Osteoblast (primary cell): ENCODE measurements at places on chromosomes 6 and 20.

- DNase-seq, result no peak
Measured at GRCh38 chr6:26533532-26533931, 4.6 kb upstream of the HMGN4 start.

- DNase-seq, result no peak
Measured at GRCh38 chr20:39503902-39504709, 542.0 kb downstream of the DHX35 start.

DNA sequence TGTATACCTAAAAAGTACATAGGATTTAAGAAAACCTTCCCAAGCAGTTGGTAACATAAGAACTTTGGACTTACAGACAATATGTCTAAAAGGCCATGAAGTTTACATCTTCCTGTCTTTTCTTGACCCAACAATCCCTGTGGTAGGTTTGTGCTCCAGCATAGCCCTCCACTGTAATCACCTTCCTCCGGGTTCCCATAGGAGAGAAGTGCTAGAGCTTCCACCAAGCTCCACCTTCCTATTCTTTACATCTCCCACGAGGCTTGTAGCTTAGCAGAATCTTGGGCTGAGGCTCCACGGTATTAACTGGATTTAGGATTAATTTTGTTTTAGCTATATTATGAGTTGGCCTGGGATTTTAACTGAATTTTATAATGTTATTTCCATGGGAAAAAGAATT, 23.3 kb downstream of the ADGRG6 start:
- no peak for DNase-seq

DNA sequence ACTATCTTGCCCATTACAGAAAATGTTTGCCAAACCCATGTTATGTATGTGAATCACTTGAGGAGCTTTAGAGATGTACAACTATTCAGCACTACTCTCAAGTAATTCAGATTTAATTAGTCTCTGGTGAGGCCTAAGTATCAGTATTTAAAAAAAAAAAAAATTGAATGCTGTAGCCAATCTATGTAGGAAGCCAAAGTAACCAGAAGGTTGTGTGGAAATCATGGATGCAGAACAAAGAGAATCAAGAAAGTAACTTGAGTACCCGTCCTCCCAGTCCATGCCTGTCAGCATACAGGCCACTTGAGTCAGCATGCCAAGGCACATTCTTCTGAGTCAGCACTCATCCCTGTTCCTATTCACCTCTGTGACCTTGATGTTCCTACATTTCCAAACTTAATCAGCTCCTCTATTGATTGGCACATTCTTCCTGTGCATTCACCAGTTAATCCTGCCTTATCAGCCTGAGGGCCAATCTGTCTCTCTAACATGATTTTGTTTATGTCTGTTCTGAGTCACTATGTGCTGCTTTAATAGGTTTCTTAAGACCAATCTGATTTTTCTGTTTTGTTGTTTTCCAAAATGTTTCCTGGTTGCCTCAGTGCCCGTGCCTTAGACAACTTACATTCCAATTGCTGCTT, 165.6 kb downstream of the KCNQ5 start:
- peak; percentile 64 for DNase-seq

GRCh38 chr6:24026050-24026449, 100.0 kb upstream of the NRSN1 start:
- DNase-seq, result no peak

GRCh38 chr20:51749674-51750036, 18.5 kb downstream of the ATP9A start:
- DNase-seq, result peak; percentile 73

- no peak for DNase-seq
Measured at GRCh38 chr20:35490736-35491181, 35.4 kb downstream of the CEP250 start.

DNA sequence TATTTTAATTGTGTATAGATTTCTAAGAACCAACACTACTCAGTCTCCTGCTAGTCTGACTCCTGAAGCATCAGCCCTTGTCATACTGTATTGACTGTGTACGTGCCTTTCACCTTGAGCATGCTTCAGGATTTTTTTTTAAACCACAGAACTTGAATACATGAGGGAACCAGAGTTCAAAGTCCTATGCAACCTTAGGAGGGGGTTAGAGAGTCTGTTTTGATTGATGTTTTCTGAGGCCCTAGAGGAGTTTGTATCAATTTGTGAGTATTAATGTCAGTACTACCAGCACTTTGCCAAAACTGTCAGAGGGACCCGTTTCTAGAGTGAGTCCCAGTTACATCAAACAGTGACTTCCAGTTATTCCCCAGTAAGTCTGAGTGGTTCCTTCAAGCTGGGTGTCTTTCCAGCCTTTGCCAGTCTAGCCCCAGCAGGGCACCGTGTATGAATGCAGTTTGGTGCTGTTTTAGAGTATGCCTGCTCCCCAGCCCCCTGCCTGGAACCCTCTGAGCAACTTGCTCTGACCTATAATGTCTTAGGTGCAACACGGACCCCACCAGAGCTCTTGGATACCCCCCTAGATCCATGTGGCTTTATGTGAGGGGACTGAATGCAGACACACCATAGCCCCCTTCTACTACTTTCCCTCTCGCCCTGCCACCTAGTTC, 8.5 kb downstream of the TP53INP2 start:
- DNase-seq, result no peak

DNA sequence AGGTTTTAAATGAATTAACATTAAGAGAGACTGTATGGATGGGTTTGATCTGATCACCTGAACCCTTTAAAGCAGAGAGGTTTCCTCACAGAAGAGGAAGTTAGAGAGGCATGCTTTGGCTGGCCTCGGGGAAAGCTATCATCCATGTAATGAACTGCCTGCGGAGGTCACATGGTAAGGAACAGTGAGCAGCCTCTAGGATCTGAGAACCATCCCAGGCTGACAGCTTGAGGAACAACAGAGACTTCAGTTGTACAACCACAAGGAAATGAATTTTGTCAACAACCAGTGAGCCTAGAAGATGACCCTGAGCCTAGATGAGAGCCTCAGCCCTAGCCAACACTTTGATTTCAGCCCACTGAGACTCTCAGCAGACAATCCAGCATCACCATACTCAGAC, 2.9 kb upstream of the COL21A1 start:
- no peak for DNase-seq

- DNase-seq, result no peak
Measured at GRCh38 chr6:68196645-68197044, 438.4 kb upstream of the ADGRB3 start.

DNA sequence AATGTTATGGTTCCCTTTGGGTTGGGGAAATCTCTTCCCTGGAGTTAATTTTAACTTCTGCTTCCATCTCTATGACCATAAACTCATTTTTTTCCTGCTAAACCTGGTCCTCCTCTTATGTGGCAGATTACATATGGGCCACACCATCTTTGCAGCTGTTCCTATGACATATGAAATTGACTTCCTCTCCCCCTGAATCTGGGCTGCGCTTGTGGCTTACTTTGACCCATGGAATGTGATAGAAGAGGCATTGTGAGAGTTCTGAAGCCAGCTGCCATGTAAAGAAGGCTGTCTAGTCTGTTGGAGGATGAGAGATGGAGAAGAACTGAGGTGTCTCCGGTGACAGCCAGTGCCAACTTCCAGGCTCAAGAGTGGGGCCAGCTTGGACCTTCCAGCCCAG, 100.1 kb downstream of the CDC5L start:
- no peak for DNase-seq

- DNase-seq, result no peak
Measured at GRCh38 chr6:17297271-17298080, 16.3 kb downstream of the RBM24 start.

DNA sequence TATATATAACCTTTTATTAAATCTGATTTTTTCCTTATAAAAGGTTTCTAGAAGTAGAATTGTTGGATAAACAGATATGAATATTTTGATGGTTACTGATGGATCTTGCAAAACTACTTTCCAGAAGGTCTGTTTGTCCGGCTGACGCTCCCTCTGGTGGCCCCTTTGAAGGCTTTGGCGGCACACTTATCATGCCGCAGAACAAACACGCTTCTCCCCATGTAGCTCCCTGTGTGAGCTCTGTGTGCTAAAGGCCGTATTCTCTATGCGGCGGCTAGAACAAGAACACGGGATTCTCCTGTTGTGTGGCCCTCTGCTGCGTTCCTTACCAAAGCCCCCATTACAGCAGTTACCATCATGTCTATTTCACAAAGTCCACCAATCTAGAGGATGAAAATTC, 30.0 kb downstream of the PPP1R3G start:
- no peak for DNase-seq

GRCh38 chr6:110529907-110530306, 53.5 kb upstream of the SLC22A16 start:
- DNase-seq, result no peak

GRCh38 chr6:161415302-161415855, 141.5 kb upstream of the AGPAT4 start:
- DNase-seq, result no peak

GRCh38 chr6:152975204-152975915, 7.5 kb downstream of the FBXO5 start:
- no peak for DNase-seq

GRCh38 chr6:128572294-128572693, 51.9 kb upstream of the PTPRK start:
- peak; percentile 11 for DNase-seq

- no peak for DNase-seq
Measured at GRCh38 chr6:9307786-9308185, 872.4 kb upstream of the SLC35B3 start.

DNA sequence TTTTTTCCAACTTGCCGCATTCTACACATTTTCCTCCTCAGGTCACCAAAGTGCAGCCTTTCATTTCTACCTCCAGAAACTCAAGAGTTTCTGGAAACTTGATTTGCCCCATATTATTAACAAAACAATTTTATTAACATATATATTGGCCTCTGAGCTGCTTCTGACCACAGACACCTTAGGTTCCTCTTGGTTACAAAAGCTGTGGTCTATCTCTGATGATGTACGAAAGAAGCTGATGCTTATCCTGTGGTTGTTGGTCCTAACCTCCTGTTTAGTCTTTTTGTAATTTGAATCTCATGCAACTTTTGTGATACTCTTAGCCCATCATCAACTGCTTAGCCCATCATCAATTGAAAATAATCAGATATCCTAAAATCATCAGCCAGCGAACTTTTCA, 735.7 kb downstream of the KIF16B start:
- DNase-seq, result no peak
